ENCODE measurements at places on chromosomes 7 and 10.

DNA sequence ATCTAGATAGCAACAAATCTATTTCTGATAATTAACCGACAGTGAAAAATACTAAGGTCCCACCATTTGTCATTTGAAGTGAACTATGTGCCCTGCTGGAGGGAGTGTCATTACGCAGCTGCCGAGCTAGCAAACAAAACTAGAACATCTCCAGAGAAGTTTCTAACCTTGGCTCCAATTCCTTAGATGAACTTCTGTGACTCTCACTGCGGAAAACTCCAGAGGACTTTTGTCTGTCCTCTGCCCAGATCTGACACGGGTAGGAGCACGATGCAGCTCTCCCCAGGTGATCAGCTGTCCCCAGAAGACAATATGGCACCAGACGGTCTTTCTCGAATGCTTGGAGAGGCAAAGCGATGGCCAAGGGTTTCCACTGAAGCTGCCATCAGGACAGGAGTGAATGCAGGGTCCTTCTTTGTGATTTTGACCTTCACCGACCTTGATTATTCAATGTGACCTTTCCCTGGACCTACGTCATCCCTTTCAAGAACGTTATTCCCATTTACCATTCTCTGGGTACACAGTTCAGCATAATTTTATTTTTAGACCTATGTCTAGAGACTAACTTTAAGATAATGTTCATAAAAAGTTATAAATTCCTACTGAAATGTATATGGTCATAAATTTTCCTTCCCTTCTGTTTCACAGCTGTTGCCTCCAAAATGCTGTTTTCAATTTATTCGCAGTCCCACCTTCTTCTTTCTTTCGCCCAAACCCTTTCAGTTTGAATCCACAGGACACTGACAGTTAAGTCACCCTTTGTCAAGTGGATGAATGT, 116.7 kb upstream of the C7orf33 start:
- DNase-seq: no peak

GRCh38 chr7:70539617-70540016, 592.3 kb upstream of the GALNT17 start:
- DNase-seq: no peak

DNA sequence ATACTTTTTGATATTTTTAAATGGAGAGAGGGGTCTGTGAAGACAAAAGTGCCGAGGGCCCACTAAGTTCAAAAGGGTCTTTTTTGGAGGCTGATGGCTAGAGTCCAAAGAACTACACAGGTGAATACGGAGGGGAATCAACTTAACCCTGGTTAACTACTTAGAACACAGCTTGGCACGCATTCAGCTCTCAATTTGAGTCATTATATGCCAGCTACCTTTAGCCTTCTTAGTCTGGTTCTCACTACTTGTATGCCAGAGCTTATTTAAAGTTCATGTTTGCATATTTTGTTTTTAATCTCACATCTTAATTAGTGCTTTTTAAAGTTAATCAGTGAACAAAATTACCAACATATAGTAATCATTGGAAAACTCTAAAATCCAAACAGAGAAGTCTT, 80.8 kb downstream of the VWDE start:
- DNase-seq: no peak

- peak; percentile 49 for DNase-seq
Observed at GRCh38 chr7:118153551-118154177, 30.3 kb upstream of the LSM8 start.

GRCh38 chr7:138245216-138245615, 169.0 kb downstream of the AKR1D1 start:
- no peak for DNase-seq

DNA sequence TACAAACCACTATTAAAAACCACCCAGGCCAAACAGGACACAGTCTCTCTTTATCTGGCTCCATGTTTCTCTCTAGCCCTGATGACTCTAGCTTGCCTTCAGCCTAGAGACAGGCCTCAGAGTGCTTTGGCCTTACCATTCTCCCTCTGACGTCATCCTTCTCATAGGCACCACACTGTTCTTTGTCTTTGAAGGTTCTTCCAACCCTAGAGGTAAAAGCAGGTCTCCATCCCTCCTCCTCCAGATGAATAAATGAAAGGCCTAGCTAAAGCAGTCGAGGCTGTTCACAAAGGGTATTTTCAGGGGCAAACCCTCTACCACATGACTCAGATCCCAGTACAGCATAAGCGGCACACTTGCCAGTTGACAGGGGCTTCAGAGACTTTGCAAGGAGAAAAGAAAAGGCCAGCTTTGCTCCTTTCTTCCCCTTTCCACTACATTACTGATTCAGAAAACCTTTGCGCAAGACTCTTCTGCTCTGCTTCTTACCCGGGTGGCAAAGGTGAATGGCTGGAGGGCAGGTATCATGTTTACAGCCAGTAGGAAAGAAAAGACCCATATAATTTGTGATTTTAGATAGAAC, 14.8 kb downstream of the NFE2L3 start:
- DNase-seq: no peak

DNA sequence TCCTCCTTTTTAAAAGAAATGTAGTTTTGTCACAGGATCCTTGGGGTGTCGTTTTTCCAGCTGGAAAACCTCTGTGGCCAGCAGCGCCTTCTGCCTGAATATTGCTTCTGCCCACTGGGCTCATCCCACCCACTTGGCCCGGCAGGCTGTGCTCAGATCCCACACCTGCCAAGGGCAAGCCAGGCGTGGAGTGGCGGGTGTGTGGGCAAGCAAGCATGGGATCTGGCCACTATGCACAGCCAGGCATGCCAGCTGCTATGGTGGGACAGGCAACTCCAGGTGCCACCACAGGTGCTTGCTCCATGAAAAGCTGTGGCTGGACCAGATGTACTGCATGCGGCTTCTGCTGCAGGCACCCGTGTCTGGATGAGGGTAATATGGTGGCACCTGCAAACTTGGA, 31.2 kb upstream of the INPP5F start:
- no peak for DNase-seq

Measured in CD4-positive, alpha-beta T cell treated with Interleukin-12 subunit alpha and Interleukin-12 subunit beta, for 1 hour (primary cell).